Body of pancreas (tissue), 4 donors: ENCODE measurements at places on chromosomes 2 and 18. TPM values are rescaled to one million over a fixed set of nuclear protein-coding genes. Genes with fewer than 3 reads are reported as not detected.
A peak's percentile ranks its signal among the peaks of the same experiment; 100 is the strongest.

- H3K36me3 ChIP-seq = no peaks in the 10 kb centered on the region
- H3K27ac ChIP-seq = no peak overlapping the region
- no peak overlapping the region for H3K4me3 ChIP-seq
- no peaks in the 10 kb centered on the region for H3K27me3 ChIP-seq
- H3K4me1 ChIP-seq = no peaks in the 10 kb centered on the region
- no peak for DNase-seq
These were observed 76.6 kb downstream of the NEB start for GRCh38 chr2:151657667-151658076.

DNA sequence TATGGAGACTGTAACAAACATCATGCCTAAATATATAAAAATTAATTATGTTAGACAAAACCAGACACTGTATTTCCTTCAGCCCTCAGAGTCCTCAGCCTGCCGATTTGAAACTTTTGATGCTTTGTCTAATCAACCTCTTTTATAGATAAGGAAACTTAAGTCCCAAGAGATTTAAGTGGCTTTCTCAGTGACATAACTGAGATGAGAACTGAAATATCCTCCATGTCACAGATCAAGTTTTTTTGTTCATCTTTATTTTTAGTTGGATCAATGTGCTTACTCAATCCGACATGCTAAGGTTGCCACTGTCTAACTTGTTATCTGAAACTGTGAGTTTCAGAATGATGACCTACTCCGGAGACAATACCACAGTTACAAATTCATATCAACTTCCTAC, 72.3 kb downstream of the BARD1 start:
- no peaks in the 10 kb centered on the region for H3K27me3 ChIP-seq
- H3K27ac ChIP-seq = no peak overlapping the region
- no peak for DNase-seq
- H3K36me3 ChIP-seq = no peaks in the 10 kb centered on the region
- no peak overlapping the region for H3K4me3 ChIP-seq

- H3K4me3 ChIP-seq = no peak overlapping the region
- H3K27ac ChIP-seq = no peak overlapping the region
- H3K36me3 ChIP-seq = no peaks in the 10 kb centered on the region
- H3K4me1 ChIP-seq = no peaks in the 10 kb centered on the region
These were observed 36.8 kb upstream of the APCDD1 start for GRCh38 chr18:10417664-10418063.

DNA sequence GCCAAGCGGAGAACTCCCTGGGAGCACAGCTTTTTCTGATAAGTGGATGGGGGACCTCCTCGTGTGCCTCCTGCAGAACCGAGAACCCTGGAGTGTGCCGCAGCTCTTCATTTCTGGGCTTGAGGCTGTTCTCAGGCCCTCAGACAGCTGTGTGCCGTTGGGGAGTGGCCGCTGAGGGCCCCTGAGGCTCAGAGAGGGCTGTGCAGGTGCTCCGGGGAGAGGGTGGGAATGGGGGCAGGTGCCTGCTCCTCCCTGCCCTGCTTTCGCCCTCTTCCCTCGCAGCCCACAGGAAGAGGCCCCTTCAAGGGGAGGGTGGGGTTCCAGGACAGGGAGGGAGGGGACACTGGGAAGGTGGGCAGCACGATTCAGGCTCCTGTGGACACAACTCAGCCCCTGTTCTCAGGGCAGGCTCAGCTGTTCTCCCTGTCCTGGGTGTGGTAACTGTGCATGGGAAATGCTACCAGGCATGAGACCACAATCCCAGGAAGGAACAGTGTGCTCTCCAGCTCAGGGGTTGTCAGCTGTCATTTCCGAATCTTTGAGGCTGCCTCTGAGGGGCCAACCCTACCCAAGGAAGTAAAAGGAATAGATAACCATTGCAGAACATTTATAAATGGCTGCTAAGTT, 11.3 kb downstream of the LCT start:
- H3K27ac ChIP-seq = no peak overlapping the region
- no peaks in the 10 kb centered on the region for H3K27me3 ChIP-seq
- H3K4me3 ChIP-seq = no peak overlapping the region
- no peaks in the 10 kb centered on the region for H3K4me1 ChIP-seq

- no peak overlapping the region for H3K4me3 ChIP-seq
- H3K27ac ChIP-seq = no peak overlapping the region
- H3K36me3 ChIP-seq = no peaks in the 10 kb centered on the region
- H3K27me3 ChIP-seq = no peaks in the 10 kb centered on the region
- DNase-seq = no peak
These were observed 15.5 kb downstream of the FBXO11 start for GRCh38 chr2:47890711-47891368.

DNA sequence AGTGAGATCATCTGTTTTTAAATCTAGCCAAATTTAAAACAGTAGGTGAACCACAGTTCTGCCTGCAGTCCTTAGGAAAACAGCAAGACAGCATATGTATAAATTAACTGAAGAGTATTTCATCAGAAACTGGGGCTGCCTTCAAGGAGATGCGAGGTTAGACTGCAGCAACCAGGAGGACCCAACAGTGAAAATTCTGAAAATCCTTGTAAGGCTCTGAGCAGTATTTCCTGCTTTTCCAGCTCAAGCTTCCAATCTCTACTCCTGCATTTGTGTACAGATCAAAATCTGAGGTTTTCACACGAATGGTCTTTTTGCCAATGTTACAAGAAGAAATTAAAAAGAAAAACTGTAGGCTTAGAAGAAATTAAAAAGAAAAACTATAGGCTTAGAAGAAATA, 43.7 kb downstream of the CERKL start:
- no peaks in the 10 kb centered on the region for H3K36me3 ChIP-seq
- H3K4me3 ChIP-seq = no peak overlapping the region
- DNase-seq = no peak

DNA sequence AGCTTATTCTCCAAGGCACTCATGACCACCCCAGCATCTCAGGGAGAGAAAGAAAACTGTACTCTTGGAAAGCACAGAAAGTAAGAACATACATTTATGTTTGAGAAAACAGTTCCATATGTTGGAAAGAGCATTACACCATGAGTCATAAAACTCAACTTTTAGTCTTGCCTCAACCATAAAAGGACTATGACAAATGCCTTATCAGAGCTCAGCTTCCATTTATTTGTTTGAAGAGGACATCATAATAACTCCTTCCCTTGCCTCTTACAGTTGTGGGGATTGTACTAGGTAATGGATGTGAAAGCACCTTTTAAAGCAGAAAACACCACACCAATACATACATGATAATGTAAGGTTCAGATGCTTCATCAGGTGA, 370.8 kb downstream of the LNPK start:
- H3K4me3 ChIP-seq = no peak overlapping the region
- no peaks in the 10 kb centered on the region for H3K36me3 ChIP-seq
- H3K27me3 ChIP-seq = no peaks in the 10 kb centered on the region
- H3K4me1 ChIP-seq = no peaks in the 10 kb centered on the region
- H3K27ac ChIP-seq = no peak overlapping the region

DNA sequence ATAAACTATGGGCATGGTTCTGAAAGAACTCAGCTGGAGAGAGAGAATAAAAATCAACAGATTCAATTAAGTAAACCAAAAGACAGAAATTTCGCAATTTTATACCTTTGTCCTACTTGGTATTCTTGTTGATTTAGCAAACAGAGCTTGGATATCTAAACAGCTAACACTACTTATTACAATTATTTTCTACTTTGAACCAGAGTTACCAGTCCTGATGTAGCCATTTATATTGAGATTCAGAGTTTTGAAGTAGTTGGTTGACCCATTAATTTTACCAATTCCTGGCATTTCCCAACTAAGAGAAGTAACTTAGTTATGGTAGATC, 48.9 kb downstream of the ASXL2 start:
- H3K27ac ChIP-seq = peak overlapping the region; percentile 14
- H3K4me3 ChIP-seq = no peak overlapping the region
- peaks cover 19% of the 10 kb centered on the region for H3K4me1 ChIP-seq

DNA sequence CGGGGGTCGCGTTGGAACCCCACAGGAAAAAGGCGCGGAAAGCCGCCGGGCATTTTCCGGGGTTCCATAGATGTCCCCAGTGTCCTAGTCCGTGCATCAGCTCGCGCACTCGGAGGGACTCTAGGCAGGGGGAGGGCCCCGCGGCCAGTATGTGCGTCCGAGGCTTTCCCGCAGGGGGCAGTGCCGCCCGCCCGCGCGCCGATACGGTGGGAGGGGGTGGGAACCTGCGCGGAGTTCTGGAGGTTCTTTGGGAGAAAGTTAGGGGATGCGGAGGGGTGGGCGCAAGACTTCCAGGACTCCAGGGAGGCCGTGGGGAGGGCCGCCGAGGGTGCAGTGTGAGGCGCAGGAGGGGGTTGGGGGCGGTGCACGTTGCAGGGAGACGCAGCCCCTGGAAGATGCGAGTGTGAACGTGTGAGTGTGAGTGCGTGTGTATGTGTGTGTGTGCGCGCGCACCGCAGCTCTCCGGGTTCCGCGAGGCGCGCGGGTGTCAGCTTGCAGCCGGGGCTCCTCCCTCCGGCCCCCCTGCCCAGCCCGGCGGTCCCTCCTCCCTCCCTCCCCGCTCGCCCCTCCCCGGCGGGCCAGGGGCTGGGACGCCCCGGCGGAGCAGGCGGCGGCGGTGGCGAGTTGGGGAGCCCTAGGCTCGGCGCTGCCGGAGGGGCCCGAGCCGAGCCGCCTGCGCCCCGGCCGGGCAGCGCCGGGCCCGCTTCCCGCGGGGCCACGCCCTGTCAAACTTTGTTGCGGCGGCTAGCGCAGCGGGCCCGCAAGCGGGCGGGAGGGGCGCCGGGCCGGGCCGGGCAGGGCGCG, at the start of gene TCF7L1:
TCF7L1 (plus strand) TSS at position 559 of the 804 bp plus-strand sequence. CDS start 293 bp downstream, outside the sequence.
- no peaks in the 10 kb centered on the region for H3K27me3 ChIP-seq
- H3K27ac ChIP-seq = no peak within 1 kb of the TSS
- peak; percentile 78 for DNase-seq
- H3K36me3 ChIP-seq = no peaks in the 10 kb centered on the region
- peak within 1 kb of the TSS; percentile 54 for H3K4me3 ChIP-seq
- H3K4me1 ChIP-seq = peaks cover 15% of the 10 kb centered on the region

- no peaks in the 10 kb centered on the region for H3K27me3 ChIP-seq
- H3K4me1 ChIP-seq = no peaks in the 10 kb centered on the region
- DNase-seq = no peak
- no peak overlapping the region for H3K4me3 ChIP-seq
- no peaks in the 10 kb centered on the region for H3K36me3 ChIP-seq
These were observed 18.9 kb downstream of the TGIF1 start for GRCh38 chr18:3468833-3469232.

DNA sequence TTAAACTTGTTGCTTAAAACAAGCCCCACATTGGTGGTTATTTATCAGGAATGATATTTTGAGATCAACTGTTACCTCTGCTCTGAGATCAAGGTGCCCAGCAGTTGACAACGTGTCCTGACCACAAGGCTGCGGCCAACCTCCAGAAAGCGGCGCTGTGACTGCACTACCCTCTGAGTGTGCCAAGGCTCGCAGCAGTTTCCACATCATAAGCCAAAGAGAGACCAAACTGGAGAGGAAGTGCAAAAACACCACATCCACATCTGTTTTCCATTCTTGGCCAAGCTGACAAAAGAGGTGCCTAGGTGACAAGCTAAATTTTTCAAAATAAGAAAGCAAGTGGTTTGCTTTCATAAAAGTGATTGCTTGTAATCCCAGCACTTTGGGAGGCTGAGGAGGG, 410.8 kb upstream of the POU3F3 start:
- no peak overlapping the region for H3K4me3 ChIP-seq
- H3K27ac ChIP-seq = no peak overlapping the region
- H3K36me3 ChIP-seq = no peaks in the 10 kb centered on the region
- no peaks in the 10 kb centered on the region for H3K4me1 ChIP-seq
- H3K27me3 ChIP-seq = no peaks in the 10 kb centered on the region

GRCh38 chr2:125652280-125652679, 1003.7 kb upstream of the GYPC start:
- H3K36me3 ChIP-seq = no peaks in the 10 kb centered on the region
- no peak overlapping the region for H3K4me3 ChIP-seq
- H3K27ac ChIP-seq = no peak overlapping the region
- no peak for DNase-seq
- H3K27me3 ChIP-seq = no peaks in the 10 kb centered on the region

DNA sequence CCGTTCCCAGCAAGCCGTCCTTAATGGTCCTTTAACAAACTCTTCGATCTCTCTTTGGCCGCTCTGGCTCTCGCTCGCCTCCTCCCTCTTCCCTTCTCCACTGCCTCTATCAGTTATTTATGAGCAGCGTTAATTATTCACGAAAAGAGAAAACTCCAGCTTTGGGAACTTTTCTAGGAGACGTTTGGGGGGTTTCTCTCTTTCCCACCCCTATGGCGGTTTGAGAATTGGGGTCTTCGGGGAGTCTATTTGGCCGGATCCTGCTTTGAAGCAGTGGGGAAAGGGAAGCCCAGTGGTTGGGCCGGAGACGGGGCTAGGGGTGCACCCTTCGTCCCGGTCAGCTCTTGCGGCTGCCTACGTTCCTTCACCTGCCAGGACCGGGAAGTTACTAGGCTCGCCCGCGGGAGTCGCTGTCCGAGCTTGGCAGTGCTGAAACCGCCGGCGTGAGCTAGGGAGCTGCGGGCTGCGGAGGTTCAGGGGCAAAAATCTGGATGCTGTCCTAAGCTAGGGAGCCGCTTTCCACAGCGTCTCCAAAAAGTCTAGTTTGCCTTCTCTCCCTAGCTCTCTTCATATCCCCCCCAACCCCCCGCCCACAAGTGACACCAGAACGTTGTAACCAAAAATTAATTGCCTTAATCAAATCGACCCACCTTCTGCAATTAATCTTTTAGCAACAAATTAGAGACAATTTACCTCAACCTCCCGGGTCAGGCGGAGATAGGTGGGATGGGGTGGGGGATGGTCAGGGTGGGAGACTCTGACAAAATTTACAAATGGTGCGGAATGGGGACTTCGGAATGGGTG, 8.9 kb upstream of the SKOR2 start:
- no peaks in the 10 kb centered on the region for H3K36me3 ChIP-seq
- DNase-seq = peak; percentile 59
- no peaks in the 10 kb centered on the region for H3K27me3 ChIP-seq
- H3K4me1 ChIP-seq = peaks cover 18% of the 10 kb centered on the region
- no peak overlapping the region for H3K27ac ChIP-seq

GRCh38 chr2:181420259-181421130, 36.7 kb upstream of the ITGA4 start:
- no peak overlapping the region for H3K27ac ChIP-seq
- H3K36me3 ChIP-seq = no peaks in the 10 kb centered on the region
- no peak overlapping the region for H3K4me3 ChIP-seq
- H3K27me3 ChIP-seq = no peaks in the 10 kb centered on the region

- H3K36me3 ChIP-seq = no peaks in the 10 kb centered on the region
- peaks cover 26% of the 10 kb centered on the region for H3K4me1 ChIP-seq
- H3K27ac ChIP-seq = peak overlapping the region; percentile 78
- H3K27me3 ChIP-seq = no peaks in the 10 kb centered on the region
- peak overlapping the region; percentile 53 for H3K4me3 ChIP-seq
- peak; percentile 63 for DNase-seq
These were observed 1.2 kb downstream of the ST3GAL5 start for GRCh38 chr2:85887566-85888019.

Gene TOGARAM2
- not detected for total RNA-seq

Gene GCG
- total RNA-seq = 129 TPM

Gene RGPD3
- total RNA-seq = not detected

Gene ACTR1B
- total RNA-seq = 57.6 TPM

Gene GALM
- 7.5 TPM for total RNA-seq

Gene MYL12A
- 102 TPM for total RNA-seq

Gene LCT
- not detected for total RNA-seq

Gene DSG4
- not detected for total RNA-seq

Gene LHCGR
- total RNA-seq = not detected

Gene MYO7B
- 0.33 TPM for total RNA-seq

Gene FOXD4L1
- total RNA-seq = 0.52 TPM

Gene GKN2
- not detected for total RNA-seq

Gene SKOR2
- total RNA-seq = not detected
